ENCODE measurements at places on chromosomes 16 and 17. TPM values are rescaled to one million over a fixed set of nuclear protein-coding genes. Genes with fewer than 3 reads are reported as not detected.

The NEUROD2 gene
- not detected for total RNA-seq

DNA sequence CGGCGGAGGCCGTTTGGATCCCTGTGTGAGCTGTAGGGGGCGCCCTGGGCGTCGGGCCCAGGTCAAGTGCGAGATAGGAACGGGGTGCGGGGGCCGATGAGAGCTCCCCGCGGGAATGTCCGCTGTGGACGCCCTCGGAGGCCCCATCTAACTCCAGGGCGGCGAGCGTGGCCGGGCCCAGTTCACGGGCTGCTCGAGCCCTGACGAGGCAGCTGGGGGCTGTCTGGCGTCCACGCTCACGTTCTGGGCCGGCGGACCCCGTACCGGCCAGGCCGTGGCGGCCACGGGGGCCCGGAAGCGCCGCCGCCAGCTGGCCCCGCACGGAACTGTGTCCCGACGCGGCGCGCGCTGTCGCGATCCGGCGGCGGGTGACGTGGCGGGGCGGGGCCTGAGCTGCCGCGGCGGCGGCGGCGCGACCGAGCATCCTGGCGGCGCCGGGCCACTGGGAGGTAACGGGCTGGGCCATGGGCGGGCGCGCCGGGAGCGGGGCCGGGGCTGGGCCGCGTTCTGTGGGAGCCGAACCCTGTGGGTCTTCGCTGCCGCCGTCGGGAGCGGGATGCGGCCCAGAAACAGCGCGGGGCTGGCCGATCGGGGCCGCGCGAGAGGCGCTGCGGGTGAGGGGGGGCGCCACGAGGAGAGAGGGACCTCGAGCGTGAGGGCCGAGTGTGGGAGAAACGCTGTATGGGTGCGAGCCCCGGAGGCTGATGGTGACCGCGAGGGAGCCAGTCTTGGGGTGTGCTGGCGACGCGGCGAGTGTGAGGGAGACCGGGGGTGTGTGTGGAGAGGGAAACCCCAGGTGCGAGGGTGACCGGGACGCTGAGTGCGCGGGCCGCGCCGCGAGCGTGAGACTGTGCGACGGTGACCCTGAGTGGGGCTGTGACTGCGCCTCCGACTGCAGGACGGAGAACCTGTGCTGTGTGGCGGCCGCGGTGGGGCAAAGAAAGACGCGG lies at the start of gene SLC7A6:
TSS of gene SLC7A6 (plus strand) at position 399 of the 950 bp plus-strand sequence. CDS start 10,201 bp downstream, outside the sequence.
- peak; percentile 68 for DNase-seq

GRCh38 chr17:66191593-66192377 lies at the start of gene CEP112:
CEP112 (minus strand) TSS chr17:66192133.
- DNase-seq: peak; percentile 84

The CD300E gene
- not detected for total RNA-seq

All from body of pancreas (tissue), 4 donors.